ENCODE measurements at places on chromosomes 7 and 10.

- no peak for DNase-seq
Measured at GRCh38 chr7:95951997-95952795, 179.8 kb downstream of the DYNC1I1 start.

DNA sequence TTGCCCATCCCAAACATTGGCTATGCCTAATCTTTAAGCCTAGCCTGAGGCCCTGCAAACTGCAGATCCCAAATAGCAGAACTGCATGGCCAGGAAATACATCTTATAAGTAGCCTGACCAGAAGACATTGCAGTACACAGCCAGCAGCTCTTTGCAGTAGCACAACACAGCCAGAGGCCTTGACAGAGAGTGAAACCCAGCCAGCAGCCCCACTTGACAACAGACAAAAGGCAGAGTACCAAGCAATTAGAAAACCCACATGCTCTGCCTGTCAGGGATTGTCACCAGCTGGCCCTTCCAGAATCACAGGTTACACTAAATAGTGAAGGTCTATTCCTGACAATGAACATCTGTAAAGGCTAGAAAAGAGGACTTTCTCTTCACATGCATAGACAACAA lies 242.8 kb upstream of the TMEM72 start:
- DNase-seq: no peak

- DNase-seq: no peak
Measured at GRCh38 chr7:32158751-32159745, 88.8 kb upstream of the PDE1C start.

- DNase-seq: no peak
Measured at GRCh38 chr7:81685270-81685868, 84.5 kb downstream of the HGF start.

- no peak for DNase-seq
Measured at GRCh38 chr7:98565103-98565502, 52.0 kb upstream of the NPTX2 start.

- peak; percentile 5 for DNase-seq
Measured at GRCh38 chr10:94361171-94361794, 1.5 kb downstream of the NOC3L start.

- DNase-seq: no peak
Measured at GRCh38 chr10:130512936-130513335, 376.7 kb downstream of the GLRX3 start.

- DNase-seq: no peak
Measured at GRCh38 chr7:133859231-133859630, 267.9 kb upstream of the LRGUK start.

- DNase-seq: no peak
Measured at GRCh38 chr10:33143160-33143728, 185.2 kb upstream of the ITGB1 start.

DNA sequence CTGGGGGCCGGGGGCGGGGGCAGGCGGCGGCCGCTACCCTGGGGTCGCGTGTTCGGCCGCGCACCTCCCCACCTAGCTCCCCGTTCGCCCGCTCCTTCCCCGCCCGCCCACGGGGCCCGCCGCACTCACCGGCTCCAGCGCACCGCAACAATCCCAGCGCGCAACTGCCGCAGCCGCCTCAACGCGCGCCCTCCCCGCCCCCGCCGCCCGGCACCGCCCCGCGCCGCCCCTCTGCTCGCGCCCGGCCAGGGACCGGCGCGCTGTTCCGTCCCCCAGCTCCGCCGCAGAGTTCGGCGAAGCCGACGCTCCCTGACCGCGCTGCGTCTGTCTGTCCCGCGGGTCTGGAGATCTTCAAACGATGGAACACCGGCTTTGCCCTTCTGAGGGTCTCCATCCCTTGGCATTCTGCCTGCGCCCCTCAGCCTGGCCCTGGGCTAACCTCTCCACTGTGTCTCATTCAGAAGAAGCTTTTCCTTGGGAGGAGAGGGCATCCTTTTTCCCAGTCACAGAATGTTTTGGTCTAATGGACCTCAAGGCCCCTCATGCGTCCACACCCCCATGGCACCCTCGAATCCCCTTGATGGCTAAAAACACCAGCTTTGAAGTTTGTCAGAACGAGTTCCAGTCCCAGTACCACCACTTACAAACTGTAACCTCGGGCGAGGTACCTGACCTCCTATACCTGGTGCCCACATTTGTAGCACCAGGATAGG lies at the start of gene NT5C2:
Gene NT5C2, minus strand, starts transcription at position 166 of the 713 bp plus-strand sequence. CDS start 18,314 bp downstream, outside the sequence.
- DNase-seq: peak; percentile 75

- DNase-seq: no peak
Measured at GRCh38 chr10:80599424-80599847, 61.7 kb downstream of the SH2D4B start.

GRCh38 chr7:82841828-82842227 lies 320.9 kb downstream of the PCLO start:
- no peak for DNase-seq

- no peak for DNase-seq
Measured at GRCh38 chr10:18675086-18675801, 16.0 kb downstream of the ARL5B start.

DNA sequence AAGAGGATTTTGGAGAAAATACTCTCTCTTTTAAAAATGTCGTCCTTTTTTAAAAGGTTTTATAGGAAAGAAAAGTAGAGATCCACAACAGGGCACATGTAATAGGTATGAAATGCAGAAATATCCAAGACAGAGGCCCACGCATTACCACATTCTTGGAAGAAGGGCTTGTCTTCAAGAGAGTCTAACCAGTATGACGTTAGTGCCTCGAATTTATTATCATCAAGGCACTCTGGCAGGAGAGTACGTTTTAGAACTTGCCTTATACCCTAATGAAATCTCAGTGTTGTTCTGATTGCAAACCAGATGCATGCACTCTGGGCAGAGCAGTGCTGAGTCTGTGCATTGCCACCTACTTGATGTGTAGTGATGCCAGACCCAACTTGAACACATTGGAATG lies 342.6 kb upstream of the NFE2L3 start:
- DNase-seq: no peak

- DNase-seq: peak; percentile 77
Measured at GRCh38 chr7:149147072-149147751, at the start of gene ZNF398. Gene ZNF398, plus strand, starts transcription at chr7:149147453. Its CDS starts 290 bp downstream, at chr7:149147743.

- DNase-seq: no peak
Measured at GRCh38 chr7:26099236-26099635, 52.8 kb upstream of the NFE2L3 start.

DNA sequence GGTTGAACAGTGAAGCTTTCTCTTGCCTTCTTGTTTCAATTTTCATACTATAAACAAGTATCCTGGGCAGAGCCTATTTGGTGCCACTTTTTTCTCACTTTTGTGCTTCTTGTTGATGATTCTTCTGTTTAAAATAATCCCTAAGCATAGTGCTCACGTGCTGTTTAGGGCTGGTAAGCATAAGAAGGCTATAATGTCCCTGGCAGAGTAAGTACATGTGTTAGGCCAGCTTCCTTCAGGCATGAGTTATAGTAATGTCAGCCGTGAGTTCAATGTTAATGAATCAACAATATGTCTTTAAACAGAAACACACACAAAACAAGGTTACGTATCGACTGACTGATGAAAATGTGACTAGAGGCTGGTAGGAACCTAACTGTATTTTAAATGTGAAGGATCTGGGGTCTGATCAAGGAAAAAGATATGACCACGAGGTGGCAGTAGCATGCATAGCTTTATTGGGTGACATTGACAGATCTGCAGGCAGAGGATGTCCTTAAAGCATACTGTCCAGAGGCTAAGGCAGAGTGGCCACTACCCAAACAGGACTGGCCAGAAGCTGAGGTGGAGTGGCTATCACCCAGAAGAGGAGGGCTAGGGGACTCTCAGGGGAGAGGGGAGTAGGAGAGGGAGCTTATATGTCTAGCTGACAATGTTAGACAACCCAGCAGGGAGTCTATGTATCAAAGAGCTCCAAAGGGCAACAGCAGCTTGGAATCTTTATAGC lies 113.7 kb downstream of the BRAF start:
- peak; percentile 38 for DNase-seq

- no peak for DNase-seq
Measured at GRCh38 chr10:126959906-126960685, 54.9 kb downstream of the DOCK1 start.

- DNase-seq: no peak
Measured at GRCh38 chr10:113718969-113719822, 32.3 kb upstream of the PLEKHS1 start.

DNA sequence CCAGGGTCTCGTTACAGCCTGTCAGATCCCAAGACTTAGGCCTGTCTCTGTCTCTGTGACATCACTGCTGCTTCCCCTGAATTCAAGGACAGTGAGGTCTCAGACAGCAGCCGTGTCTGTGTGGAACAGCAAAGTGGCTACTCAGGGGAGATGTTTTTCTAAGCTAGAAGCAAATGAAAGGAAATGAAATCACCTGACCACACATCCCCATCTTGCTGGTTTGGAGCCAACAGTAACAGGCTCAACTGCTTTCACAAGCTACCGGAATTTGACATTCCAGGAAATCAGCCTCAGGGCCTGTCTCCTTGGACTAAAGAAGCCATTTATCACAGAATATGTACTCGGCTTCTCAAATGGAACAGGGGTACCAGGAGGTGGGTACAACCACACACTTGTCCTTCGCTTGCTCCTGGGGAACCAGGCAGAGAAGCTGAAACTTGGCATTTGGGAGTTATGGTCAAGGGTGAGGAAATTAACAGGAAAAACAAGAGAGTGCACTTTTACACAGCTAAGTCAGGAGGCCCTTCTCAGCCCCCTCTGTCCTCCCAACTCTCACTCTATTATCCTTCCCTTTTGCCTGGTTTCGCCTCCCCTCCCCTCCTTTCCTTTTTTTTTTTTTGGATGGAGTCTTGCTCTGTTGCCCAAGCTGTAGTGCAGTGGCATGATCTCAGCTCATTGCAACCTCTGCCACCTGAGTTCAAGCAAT lies 73.2 kb downstream of the SPDYE5 start:
- DNase-seq: no peak

All from stimulated activated naive CD4-positive, alpha-beta T cell (primary cell).